ENCODE measurements at places on chromosomes 1 and 21.

- no peak for DNase-seq
These were observed 699 bp downstream of the ECHDC2 start for GRCh38 chr1:52920791-52921291.

GRCh38 chr1:162151900-162152829, 82.7 kb downstream of the NOS1AP start:
- DNase-seq = no peak

DNA sequence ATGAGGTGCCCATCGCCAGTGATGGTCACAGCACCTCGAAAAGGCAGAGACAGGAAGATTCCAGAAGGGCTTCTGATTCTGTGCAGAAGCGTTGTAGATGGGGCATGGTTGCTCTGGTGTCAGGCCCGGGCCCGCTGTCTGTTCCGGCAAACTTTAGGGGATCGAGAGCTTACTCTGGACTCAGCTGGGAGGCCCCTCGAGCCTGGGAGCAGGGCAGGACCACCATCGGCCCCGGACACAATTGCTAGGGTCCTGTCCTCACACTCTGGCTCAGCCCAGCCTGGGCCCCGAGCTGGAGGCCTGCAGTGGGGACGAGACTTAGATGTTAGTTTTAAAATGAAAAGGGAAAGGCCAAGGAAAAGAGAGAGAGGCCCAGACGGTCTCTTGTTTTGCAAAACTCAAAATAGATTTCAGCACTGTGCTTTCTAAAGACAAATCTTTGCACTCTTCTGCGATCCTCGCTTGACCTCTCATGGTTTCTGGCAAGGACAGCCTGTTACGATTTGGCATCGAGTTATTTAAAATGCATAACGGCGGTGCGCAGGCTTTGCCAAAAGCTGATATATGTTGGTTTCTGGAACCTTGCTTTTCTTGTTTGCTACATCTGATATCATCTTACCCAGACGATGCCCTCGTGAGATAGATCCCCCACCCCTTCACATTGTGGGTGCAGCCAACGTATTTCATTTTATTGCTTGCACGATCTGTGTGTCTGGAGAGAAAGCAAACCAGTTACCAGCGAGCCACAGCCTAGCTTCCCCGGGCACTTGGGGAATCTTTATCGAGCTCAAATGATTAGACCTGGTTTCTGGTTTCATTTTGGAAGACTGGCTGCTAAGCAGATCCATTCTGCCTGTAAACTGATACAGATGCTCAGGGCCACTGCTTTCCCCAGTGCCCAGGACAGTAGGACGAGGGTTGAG, 58.0 kb downstream of the PRDM16 start:
- no peak for DNase-seq

GRCh38 chr21:36694593-36695282, 4.2 kb upstream of the SIM2 start:
- no peak for DNase-seq

- no peak for DNase-seq
These were observed 729 bp downstream of the NADK start for GRCh38 chr1:1777583-1777899.

DNA sequence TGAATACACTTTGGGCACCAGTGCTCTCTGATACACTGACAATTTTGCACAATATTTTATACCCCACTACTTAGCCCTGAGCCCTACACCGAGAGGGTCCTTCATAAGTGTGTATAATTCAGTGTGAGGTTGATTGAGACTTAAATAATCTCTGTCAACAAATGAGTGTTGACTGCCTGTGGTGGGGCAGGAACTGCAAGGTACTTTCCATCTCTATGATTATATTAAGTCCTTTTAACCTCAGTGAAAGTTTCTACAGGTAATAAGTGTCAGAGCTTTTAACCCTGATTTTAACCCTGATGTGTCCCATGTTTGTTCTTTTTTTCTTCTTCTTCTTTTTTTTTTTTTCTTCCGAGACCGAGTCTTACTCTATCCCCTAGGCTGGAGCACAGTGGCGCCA, 5.8 kb downstream of the CASQ1 start:
- DNase-seq = no peak

GRCh38 chr1:228982637-228983036, 247.4 kb downstream of the RHOU start:
- DNase-seq = no peak

- DNase-seq = no peak
These were observed 869 bp downstream of the NAV1 start for GRCh38 chr1:201539561-201540431.

- no peak for DNase-seq
These were observed 25.1 kb downstream of the SHCBP1L start for GRCh38 chr1:182927693-182928433.

DNA sequence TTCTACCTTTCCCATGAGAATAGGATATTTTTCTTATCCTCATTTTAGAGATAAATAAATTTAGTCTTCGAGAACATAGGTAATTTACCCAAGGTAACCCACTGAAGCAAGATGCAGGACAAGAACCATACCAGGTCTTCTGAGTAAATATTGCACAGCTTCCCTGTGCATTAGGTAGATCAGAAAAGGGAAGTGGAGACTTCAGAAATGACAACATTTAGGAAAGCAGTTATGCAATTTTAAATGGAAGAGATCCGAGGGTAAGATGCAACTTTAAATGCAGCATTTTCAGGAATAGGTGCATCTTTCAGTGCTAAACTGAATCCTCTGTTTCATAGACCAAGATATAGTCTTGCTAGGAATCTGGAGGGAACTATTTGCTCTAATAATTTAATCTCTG, 206.4 kb upstream of the SGIP1 start:
- DNase-seq = no peak

- no peak for DNase-seq
These were observed 6.6 kb downstream of the CMPK1 start for GRCh38 chr1:47340227-47340626.
